ENCODE measurements at places on chromosomes 7 and 10.

DNA sequence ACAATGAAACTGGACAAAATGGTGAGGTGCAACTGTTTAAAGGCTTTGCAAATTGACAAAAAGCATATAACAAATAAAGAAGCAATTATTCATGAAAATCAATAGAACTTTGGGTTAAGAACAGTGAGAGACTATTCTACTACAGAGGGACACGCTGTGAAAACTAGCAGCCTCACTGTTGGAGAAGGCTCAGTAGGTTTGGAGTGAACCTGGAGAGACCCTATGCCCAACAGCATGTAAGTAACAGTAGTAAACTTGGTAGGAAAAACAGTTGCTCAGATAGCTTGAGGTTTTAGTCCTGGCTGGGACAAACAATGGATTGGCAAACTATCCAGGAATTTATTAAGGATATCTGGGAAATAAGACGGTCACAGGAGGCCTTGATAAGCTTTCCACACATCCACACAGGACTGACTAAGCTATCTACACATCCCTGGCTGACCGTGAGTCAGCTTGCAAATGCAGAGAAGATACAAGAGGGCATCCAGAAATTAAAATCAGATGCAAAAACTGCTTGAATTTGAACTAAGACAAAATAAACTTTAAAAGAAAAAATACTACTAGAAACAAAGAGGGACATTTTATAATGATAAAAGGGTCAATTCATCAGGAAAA is 15.9 kb downstream of the FAM149B1 start:
- DNase-seq, result no peak

DNA sequence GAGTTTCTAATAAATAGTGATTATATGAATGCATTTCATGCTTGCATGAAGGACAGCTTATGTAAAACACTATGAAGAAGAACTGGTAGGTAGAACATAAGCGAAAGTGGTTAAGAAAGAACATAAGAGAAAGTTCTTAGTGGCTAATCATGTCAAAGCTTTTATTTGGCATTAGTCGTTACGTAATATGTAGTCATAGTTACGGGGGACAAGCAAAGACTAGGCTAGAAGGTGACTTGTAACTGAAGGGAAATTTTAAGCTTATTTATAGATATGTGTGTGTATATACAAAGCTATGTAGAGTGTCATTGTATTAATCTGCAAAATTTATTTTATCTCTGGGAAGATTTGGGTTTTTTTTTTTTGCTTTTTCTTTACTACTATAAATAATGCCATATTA is 36.9 kb downstream of the CAPZA2 start:
- DNase-seq, result no peak

DNA sequence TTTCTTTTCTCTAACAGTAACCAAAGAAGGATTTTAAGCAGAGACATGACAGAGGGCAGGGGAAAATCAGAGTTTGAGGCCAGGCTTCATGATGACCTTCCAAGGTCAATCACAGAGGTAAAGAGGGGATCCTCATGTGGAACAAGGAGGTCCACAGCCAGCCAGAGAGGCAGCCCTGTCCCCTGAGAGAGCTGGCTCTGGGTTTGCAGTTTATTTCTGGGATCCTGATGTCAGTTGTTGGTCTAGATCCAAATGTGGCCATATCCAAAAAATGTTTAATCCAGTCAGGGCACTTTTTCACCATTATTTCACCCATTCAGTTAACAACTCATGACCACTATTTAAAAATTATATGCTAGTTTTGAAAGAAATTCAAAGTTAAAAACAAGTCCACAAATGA is 45.6 kb downstream of the GPR141 start:
- DNase-seq, result no peak

- no peak for DNase-seq
Observed at GRCh38 chr10:132737390-132738048, 48.4 kb downstream of the NKX6-2 start.

DNA sequence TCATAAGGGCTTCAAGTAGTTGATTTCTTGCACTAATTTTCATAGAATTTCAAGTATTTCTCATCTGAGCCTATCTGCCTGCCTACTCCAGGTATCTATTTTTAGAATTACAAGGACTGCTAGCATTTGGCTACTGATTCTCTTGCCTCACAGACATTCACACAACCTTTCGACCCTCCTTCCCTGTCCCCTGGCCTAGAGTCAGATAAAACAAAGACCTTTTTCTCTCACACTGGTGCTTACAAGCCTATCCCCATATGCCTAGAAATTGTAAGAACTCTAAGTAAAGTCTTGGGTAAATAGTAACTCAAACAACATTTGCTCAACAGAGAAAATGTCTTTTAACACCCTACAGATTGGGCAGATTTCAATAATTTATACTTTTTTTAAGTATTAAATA is 6.3 kb downstream of the GPAM start:
- DNase-seq, result no peak

DNA sequence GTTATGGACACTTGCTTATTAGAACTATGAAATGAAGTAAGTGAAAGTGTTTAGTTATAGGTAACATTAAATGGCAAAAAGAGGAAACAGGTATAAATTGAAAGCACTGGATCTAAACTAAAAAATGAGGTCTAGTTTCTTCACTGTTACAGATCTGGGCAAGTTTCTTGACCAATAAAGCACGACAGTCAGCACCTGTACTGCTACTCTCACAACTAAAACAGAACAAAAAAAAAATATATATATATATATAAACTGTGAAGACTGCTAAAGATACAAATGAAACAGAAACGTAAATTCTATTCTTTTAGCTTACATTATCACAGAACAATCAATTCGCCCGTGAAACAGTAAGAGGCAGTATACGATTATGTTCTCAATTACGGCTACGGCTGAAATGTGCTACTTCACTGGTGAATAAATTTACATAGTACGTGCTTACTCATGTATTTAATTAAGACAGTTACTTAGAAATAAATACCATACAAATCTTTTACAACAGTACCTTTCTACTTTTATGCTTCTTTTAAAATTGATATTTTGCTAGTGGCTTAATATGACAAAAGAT is 4.2 kb downstream of the AHR start:
- no peak for DNase-seq

- no peak for DNase-seq
Observed at GRCh38 chr7:136925044-136925443, 56.6 kb downstream of the CHRM2 start.

- DNase-seq, result no peak
Observed at GRCh38 chr7:30974605-30975255, 11.0 kb downstream of the GHRHR start.

DNA sequence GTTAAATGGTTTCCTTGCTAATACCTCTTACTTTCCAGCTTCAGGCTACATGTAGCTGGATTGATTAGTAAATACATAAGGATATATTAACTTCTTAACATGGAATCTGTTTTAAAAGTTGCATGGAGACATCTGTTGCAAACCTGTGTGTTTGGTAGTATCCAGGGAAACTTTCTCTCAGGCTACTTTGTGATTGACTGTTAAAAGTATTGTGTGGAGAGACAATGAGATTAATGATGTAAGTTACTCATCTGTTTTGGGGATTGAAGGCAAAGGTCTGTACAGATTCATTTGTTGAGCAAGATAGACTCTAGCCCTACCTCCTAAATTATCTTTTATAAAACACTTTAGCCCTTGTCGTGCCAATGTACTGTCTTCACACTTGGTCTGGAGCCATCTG is 6.6 kb downstream of the CREB5 start:
- DNase-seq, result no peak

GRCh38 chr7:148883266-148884048 is 634 bp downstream of the EZH2 start:
- no peak for DNase-seq

Data from NCI-H2081 treated with DMSO at 0.1 percent for 48 hours (cell line).